Neural crest cell (in vitro differentiated cells): ENCODE measurements at places on chromosomes 4 and X. TPM values are rescaled to one million over a fixed set of nuclear protein-coding genes. Genes with fewer than 3 reads are reported as not detected.

Gene GPR50
- 3.7 and 4.4 TPM in 2 replicates for total RNA-seq

Gene SPANXA2
- total RNA-seq: not detected in 2 replicates

Gene STOX2
- total RNA-seq: 26.7 TPM in 2 replicates

Gene TGIF2LX
- total RNA-seq: not detected in 2 replicates

Gene CT45A3
- not detected in 2 replicates for total RNA-seq

Gene CCDC158
- not detected in 2 replicates for total RNA-seq

Gene MGARP
- 0.45 and 0.65 TPM in 2 replicates for total RNA-seq

Gene COL25A1
- total RNA-seq: 39.3 and 39.6 TPM in 2 replicates

Gene FAM3A
- 25.8 and 29.9 TPM in 2 replicates for total RNA-seq

Gene LRCH2
- total RNA-seq: 16.3 and 16.4 TPM in 2 replicates

Gene CYBB
- not detected in 2 replicates for total RNA-seq

Gene KLB
- not detected in 2 replicates for total RNA-seq
